ENCODE measurements at places on chromosomes 7 and 10. TPM values are rescaled to one million over a fixed set of nuclear protein-coding genes. Genes with fewer than 3 reads are reported as not detected.

- no peaks in the 10 kb centered on the region for H3K36me3 ChIP-seq
- H3K27me3 ChIP-seq = no peaks in the 10 kb centered on the region
- H3K4me3 ChIP-seq = no peak overlapping the region
- peak; percentile 39 for DNase-seq
Observed at GRCh38 chr10:3398825-3399646, 226.5 kb upstream of the PITRM1 start.

- H3K4me3 ChIP-seq = no peak overlapping the region
- no peak for DNase-seq
- H3K36me3 ChIP-seq = peaks cover 33% of the 10 kb centered on the region
- H3K4me1 ChIP-seq = peaks cover 8% of the 10 kb centered on the region
- no peak overlapping the region for H3K27ac ChIP-seq
Observed at GRCh38 chr10:73742454-73742734, 1.8 kb upstream of the SEC24C start.

- H3K4me1 ChIP-seq = peaks cover 17% of the 10 kb centered on the region
- DNase-seq = peak; percentile 31
- peak overlapping the region; percentile 74 for H3K27ac ChIP-seq
- H3K4me3 ChIP-seq = peak overlapping the region; percentile 81
- H3K27me3 ChIP-seq = no peaks in the 10 kb centered on the region
- H3K36me3 ChIP-seq = peaks cover 10% of the 10 kb centered on the region
Observed at GRCh38 chr7:66682350-66683093, 53.8 kb downstream of the KCTD7 start.

DNA sequence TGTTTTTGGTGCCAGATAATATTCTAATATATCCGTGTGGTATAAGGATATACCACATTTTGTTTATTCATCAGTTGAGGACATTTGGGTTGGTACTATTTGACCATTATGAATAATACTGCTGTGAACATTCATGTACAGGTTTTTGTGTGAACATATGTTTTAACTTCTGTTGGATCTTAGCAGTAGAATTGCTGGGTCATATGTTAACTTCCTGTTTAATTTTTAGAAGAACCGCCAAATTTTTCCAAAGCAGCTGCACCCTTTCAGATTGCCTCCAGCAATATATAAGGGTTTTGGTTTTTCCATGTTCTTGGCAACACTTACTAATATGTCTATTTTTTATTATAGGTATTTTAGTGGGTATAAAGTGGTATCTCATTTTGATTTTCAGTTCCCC, 22.8 kb downstream of the VPS26A start:
- 0 out of 2 replicates have a peak, but pooled peaks cover 3% of the 10 kb centered on the region for H3K36me3 ChIP-seq
- no peak overlapping the region for H3K4me3 ChIP-seq
- H3K27me3 ChIP-seq = no peaks in the 10 kb centered on the region
- DNase-seq = no peak
- no peak overlapping the region for H3K27ac ChIP-seq
- no peaks in the 10 kb centered on the region for H3K4me1 ChIP-seq

DNA sequence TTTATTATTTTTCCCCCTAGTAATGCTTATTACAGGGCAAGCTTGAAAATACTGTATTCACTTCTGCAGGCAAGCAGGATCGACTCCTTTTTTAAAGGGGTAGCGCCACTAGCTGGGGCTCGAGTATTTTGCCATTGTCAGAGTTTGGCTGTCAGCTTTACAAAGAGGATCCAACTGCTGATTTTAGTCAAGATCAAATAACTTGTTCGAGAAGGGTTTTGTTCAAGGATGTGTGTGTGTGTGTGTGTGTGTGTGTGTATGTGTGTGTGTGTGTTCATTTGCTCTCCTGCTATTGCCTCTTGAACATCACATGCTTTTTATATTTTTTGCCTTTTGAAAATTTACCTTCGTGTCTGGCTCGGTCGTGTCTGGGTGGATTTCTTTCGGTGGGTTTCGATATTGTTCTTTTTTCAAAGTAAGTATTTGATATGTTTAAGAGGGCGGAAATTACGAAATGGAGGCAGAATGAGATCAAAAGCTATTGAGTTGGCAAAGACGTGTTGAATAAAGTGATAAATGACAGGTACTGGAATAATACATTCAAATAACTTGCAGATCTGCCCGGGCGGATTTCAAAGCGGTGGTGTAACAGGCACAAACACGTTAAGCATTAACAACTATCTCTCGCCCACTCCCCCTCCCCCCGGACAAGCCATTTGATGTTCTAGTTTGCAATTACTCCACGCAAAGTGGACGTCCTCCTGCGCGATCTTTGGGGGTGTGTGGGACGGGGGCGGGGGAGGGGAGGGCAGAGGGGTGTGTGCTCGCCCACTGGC, 1.1 kb downstream of the ARID5B start:
- peaks cover 16% of the 10 kb centered on the region for H3K36me3 ChIP-seq
- peaks cover 33% of the 10 kb centered on the region for H3K4me1 ChIP-seq
- H3K4me3 ChIP-seq = peak overlapping the region; percentile 74
- peak; percentile 79 for DNase-seq
- H3K27ac ChIP-seq = peak overlapping the region; percentile 8
- no peaks in the 10 kb centered on the region for H3K27me3 ChIP-seq

- no peak overlapping the region for H3K27ac ChIP-seq
- H3K4me3 ChIP-seq = no peak overlapping the region
- H3K4me1 ChIP-seq = no peaks in the 10 kb centered on the region
- H3K27me3 ChIP-seq = 0 out of 2 replicates have a peak, but pooled peaks cover 4% of the 10 kb centered on the region
- no peak for DNase-seq
Observed at GRCh38 chr7:156402255-156402654, 238.3 kb upstream of the RNF32 start.

GRCh38 chr10:92010047-92010735, 86.6 kb downstream of the BTAF1 start:
- H3K4me3 ChIP-seq = no peak overlapping the region
- peaks cover 61% of the 10 kb centered on the region for H3K36me3 ChIP-seq

DNA sequence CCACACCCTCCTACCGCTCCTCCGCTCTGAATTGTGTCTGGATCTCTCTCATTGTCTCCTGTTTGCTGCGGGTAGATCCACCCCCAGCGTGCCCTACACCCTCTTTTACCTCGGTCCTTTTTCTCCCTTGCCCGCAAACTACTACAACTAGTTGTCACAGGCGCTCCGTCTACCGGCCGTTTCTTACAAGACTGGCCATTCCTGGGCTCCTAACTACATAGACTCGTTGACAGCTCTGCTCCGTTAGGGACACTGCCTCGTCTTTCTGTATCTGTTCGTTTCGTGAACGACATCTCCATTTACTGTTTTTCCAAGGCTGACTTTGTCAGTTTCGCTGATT, 786 bp downstream of the TAF3 start:
- 0 out of 2 replicates have a peak overlapping the region, but pooled peaks have one; percentile 16 for H3K27ac ChIP-seq
- DNase-seq = peak; percentile 61
- no peaks in the 10 kb centered on the region for H3K27me3 ChIP-seq
- peaks cover 9% of the 10 kb centered on the region for H3K4me1 ChIP-seq

The OR13A1 gene
- total RNA-seq = not detected

All from SJSA1 (cell line).